ENCODE measurements at places on chromosomes 2 and 18.

DNA sequence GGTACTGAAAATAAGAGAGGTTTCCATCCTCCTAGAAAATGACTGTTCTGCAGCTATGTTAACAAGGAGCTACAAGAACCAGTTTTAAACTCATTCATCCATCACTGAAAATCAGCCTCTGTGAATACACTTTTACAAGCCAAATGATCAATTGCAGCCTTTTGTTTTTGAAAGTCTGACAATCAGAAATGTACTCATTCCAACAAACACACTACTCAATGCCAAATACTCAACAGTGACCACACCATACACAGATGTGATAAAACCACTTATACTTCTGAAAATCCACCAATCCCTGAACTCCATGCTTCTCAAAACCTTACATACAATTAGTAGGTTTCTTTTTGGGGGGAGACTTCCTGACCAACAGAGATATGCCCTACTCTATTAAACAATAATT lies 663.9 kb upstream of the CHAC2 start:
- no peak for DNase-seq

GRCh38 chr18:61340148-61340547 lies 6.9 kb downstream of the CDH20 start:
- DNase-seq, result no peak

- no peak for DNase-seq
These were observed 7.1 kb upstream of the UPP2 start for GRCh38 chr2:158094487-158095092.

- DNase-seq, result no peak
These were observed 109.5 kb downstream of the FMNL2 start for GRCh38 chr2:152444448-152444847.

DNA sequence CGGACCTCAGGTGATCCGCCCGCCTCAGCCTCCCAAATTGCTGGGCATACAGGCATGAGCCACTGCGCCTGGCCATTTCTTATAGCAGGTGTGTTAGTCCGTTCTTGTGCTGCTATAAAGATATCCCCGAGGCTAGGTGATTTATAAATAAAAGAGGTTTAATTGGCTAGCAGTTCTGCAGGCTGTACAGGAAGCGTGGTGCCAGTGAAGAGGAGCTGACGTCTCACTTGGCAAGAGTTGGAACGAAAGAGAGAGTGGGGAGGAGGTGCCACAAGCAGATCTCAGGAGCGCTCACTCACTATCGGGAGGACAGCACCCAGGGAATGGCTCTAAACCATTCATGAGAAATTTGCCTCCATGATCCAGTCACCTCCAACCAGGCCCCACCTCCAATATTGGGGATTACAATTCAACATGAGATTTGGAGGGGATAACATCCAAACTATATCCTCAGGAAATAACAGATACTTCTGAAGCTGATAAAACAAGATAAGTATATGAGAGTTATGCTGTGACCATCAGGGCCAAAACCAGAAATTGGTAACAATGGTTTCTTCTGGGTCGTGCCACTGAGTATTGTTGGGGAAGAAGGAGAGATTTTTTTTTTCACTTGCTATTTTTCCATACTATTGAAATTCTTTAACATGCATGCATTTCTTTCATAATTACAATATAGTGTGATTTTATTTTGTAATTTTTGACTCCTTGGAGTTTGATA lies 7.4 kb upstream of the RMC1 start:
- no peak for DNase-seq

DNA sequence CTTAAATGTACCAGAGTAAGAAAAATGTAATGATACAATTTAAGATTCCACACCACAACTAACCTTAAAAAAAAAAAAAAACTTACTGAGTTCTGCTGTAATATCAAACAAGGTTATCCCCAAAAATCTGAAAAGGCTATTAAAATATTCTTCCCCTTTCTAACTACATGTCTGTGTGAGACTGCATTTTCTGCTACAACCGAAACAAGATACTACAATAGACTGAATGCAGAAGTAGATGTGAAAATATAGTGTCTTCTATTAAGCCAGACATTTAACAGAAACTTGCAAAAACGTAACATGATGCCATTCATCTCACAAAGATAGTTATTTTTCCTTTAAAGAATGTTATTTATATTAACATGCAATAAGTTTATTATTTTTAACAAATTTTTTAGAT lies 16.2 kb downstream of the SS18 start:
- no peak for DNase-seq

DNA sequence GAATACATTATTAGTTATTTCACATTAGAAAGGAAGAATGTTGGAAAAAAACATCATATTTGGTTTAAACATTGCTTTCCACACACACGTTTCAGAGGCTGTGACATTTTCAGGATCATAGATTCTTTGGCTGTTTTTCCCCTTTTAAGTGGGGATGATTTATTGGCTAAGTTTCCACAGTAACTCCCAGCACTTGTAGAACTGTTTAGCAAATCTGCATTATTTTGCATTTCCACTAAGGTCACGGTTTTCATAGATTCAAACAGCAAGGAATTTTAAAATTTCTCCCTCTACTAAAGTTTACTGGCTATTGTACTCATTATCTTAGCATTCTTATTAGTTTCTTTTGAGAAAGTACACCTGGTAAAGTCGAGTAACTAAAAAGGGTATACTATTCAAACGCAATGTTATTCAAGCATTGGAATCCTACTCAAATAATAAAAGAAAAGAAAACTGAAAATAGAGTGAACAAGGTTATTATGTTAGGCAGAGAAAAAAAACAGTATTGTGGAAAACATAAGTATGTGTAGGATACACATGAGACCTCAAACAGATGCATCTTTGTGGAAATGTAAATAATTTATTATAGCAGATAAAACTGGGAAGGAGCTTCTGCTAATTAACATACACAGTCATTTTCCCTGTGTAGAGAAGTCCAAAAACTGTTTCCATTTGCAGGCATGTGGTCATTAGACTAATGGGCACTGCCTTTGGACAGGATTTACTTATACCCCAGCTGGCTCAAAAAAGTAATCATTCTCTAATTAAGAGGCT lies 633.8 kb downstream of the NRXN1 start:
- no peak for DNase-seq

DNA sequence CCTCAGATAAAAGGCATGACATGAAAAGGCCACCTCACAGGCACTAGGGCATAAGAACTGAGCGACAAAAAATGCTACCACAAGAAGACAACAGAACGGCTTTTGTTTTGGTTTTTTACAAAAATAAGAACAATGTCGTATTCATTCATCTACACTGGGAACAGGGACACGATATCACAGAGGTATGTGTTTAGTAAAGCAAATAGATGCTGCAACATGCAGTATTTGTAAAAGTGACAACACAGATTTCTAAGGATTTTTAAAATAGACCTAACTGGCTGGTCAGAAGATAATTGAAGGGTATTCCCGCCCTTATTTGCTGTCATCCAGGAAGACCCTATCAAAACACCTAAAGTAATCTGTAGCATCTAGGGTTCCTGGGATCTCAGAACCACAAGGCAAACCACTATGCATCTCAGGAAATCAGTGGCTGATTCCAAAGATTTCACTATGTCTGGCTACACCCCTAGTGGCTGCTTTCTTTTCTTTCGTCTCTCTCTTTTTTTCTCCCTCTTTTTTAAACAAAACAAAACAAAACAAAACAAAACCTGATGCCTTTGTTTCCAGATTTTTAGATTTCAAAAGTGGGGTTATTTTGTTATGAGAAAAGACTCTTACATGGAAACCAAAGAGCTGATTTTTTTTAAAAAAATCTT lies 97.2 kb downstream of the BCL11A start:
- no peak for DNase-seq

DNA sequence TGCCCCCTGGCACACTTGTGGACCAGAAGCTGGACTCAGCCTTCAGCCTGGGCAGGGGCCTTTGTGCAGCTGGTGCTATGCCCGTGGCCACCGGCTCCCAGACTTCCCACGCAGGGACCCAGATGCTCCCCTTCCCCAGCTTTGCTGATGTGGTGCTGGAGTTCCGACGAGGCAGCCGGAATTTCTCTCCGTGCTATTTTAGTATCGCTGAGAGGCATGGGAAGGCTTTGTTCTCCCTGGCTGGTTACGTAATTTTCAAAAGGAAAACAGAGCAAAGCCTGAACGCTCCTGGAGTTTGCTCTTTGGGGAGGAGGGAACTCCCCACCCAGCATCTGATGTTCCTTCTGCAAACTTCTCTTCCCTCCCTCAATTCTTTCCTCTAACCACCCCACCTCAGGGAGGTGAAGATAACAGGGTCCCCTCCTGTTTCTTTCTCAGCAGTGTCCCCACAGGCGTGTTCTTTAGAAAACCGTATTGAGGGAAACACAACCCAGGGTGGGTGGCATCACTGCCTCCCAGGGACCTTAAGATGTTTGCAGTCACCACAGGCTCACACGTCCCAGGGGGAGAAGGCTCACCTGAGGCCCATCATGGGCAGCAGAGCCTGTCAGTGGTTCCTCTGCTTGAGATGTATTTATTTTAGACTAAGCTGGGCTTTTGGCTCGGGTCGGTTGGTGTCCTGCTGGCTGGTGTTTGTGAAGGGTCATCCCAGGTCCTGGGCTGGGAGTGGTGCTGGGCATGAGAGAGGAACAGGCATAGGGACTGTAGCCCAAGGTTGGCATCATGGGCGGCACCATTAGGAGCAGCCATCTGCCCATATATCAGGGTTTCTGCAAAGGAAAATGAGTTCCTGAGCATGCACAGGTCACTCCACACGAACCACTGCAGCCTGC lies 95.0 kb downstream of the MAPK4 start:
- DNase-seq, result no peak

- DNase-seq, result no peak
These were observed 6.9 kb downstream of the OSR1 start for GRCh38 chr2:19351499-19351898.

DNA sequence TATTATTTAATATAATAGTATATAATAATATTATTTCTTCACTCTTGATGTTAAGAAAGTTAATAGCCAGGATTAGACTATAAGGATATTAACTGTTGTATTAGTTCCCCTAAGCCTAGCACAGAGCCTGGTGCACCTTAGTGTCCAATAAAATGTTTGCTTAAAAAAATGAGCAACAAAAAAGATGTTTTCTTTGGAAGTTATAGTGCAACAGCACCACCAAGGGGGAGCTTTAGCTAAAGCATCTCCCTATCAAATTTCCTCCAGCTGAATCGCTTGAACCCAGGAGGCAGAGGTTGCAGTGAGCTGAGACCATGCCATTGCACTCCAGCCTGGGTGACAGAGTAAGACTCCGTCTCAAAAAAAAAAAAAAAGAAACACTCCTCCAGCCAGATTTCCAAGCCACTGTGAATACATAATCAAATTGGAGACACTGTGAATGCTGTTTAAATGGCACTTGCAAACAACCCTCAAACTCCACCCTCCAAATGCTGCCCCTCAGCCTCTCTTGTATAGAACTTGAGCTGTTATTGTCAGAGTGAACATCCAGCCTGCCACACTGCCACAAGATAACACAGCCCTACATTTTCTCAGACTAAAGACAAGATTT lies 221.9 kb downstream of the DYM start:
- no peak for DNase-seq

GRCh38 chr2:216464104-216464720 lies 34.4 kb upstream of the RPL37A start:
- no peak for DNase-seq

- no peak for DNase-seq
These were observed 737 bp upstream of the CYB5A start for GRCh38 chr18:74292541-74292858.

DNA sequence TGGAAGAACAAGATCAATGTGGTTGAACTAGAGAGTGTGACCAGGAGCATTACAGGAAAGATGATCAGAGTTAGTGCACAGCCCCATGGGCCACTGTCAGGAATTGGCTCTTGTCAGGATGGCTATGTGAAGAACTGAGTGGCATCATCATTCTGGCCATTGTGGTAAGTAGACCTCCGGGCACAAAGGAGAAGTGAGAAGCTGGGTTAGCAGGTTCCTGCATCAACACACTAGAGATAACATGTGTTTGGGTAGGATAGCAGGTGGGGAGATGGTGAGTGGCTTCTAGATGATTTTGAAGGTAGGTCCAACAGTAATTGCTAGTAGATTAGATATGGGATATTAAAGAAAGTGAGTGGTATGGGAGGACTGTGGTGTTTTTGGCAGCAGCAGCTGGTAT lies 408.2 kb downstream of the TSN start:
- no peak for DNase-seq

DNA sequence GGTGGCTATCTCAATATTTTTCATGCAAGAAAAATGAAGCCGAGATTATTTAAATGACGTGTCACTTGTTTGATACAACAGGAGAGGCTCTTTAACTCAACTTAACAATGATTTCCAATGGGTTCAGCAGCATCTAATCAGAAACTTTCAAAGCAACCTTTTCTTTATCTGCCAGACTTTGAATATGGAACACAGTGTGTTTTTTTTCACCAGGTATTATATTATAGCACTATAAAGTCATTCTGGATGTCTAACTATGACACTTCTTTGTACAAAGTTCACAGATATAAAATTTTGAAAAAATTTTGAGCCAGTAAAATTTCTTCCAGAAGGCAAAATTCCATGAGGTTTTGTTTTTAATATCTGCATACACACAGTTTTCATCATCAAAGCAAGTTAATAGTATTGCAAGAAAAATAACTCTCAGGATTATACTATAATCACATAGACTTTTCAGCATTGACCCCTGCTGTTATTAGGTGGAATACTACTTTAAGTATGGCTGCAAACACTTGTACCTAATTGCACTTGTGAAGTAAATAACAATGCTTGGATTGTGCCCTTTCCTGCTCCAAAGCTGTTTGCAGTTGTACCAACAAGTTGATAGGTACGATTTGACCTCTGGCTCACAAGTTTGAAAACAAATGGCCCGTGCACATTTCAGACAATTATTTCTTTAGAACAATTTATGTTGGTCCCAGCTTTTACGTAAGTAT lies 44.0 kb upstream of the DSG1 start:
- DNase-seq, result no peak

DNA sequence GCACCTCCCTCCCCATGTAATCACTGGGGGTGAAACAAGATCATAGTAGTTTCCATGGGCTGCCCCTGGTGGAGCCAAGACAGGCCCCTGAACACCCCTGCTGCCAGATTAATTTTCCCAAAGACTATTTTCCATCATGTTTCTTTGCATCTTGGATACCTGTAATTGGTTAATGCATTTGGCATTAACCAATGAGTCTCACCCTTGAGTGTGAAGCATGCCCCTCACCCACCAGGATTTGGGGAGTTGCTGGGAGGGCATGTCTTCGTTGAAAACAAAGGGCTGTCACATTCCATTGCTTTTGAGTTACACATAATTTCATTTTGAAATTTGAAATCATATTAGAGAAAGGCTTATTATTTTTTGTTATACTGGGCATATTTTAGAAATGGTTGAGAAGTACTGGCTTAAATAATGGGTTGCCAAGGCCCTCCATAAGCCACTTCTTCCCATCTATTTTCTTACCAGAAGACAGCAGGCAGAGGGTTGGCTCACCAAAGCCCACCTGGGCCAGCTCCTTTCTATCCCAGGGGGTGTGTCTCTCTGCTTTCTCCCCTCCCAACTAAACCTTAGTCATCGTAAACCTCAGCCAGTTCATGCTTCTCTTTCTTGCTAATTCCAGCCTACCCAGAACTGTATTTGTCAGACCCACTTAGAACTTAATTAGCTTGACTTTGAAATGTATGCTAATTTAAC lies 51.8 kb downstream of the ATIC start:
- no peak for DNase-seq

GRCh38 chr2:121501554-121501953 lies 29.1 kb upstream of the RNU4ATAC start:
- no peak for DNase-seq

GRCh38 chr2:219496247-219496824 lies 2.4 kb upstream of the GMPPA start:
- DNase-seq, result no peak

GRCh38 chr2:152242787-152243472 lies 67.4 kb upstream of the STAM2 start:
- DNase-seq, result no peak

- DNase-seq, result no peak
These were observed 14.7 kb upstream of the ERCC3 start for GRCh38 chr2:127308586-127309138.

Data from AG09319 (cell line).